Psoas muscle (tissue), 8 donors: ENCODE measurements at places on chromosomes 11 and 22. TPM values are rescaled to one million over a fixed set of nuclear protein-coding genes. Genes with fewer than 3 reads are reported as not detected.

- DNase-seq = no peak
- H3K4me3 ChIP-seq = no peak overlapping the region
- H3K36me3 ChIP-seq = no peaks in the 10 kb centered on the region
- H3K4me1 ChIP-seq = no peaks in the 10 kb centered on the region
Observed at GRCh38 chr11:20037396-20038153, 122.7 kb downstream of the DBX1 start.

DNA sequence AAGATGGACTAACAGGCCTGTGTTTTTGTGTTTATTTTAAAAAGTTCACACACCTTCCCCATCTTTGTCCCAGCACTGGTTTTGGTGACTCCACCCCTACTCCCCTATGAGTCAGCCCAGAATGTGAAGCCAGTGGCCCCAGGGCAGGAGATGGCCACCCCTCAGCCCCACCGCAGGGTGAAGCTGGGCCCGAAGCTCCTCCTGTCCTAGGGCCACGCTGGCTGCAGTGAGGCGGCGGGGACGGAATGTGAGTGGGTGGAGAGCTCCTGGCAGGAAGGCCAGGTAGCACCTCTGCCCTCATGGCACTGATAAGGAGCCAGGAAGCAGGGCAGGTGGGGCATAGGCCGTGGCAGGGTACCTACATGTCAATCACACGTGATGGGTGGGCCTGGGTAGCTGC is 39.9 kb downstream of the SGSM3 start:
- H3K4me1 ChIP-seq = no peaks in the 10 kb centered on the region
- H3K27ac ChIP-seq = no peak overlapping the region
- no peak for DNase-seq
- H3K27me3 ChIP-seq = no peaks in the 10 kb centered on the region
- H3K4me3 ChIP-seq = no peak overlapping the region
- peaks cover 7% of the 10 kb centered on the region for H3K36me3 ChIP-seq

DNA sequence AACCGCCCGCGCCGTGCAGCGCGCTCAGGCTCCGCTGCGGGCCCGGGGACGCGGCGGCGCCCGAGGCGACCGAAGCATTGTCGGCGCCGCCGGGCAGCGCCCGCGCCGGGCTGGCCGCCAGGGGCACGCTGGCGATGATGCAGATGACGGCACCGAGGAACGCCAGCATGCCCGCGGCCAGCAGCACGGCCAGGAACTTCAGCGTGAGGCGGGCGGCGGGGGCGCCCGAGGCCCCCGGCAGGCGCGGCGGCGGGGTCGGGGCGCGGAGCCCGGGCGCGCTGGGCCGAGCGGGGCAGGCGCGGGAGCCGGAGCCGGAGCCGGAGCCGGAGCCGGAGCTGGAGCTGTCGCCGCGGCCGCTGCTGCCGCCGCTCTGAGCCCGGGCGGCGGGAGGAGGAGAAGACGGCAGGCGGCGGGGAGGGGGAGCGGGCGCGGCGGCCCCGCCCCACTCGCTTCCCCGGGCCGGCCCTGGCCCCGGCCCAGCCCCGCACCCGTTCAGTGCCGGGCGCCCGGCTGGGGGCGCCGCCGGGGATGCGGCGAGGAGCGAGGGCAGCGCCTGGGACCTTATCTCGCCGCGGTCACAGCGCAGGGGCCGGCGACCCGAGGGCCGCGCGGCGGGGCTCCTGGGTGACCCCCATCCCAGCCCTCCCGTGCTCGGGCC is at the start of gene NPTXR:
Gene NPTXR (minus strand): TSS at position 372 of the 658 bp plus-strand sequence.
- peak within 1 kb of the TSS; percentile 58 for H3K4me3 ChIP-seq
- peaks cover 15% of the 10 kb centered on the region for H3K27me3 ChIP-seq
- H3K4me1 ChIP-seq = peaks cover 3% of the 10 kb centered on the region
- DNase-seq = peak; percentile 58

DNA sequence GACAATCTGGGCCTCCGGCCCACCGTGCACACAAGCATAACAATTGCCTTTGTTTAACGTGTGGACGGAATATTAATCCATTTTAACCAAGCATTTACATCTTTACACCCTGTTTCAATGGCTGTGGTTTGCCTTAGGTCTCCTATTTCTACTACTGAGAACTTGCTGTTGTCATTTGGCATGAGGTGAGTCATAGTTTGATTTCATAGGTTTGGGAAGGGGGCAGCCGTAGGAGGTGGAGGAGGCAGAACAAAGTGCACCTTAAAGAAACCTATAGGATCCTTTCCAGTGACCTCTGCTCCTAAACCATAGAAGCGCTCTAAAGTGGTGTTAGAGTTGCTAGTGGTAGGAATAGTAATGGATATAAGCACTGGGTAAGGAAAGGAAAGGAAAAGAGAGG is 59.4 kb downstream of the ARHGAP42 start:
- H3K4me3 ChIP-seq = no peak overlapping the region
- no peaks in the 10 kb centered on the region for H3K27me3 ChIP-seq
- no peaks in the 10 kb centered on the region for H3K36me3 ChIP-seq
- no peak for DNase-seq
- H3K4me1 ChIP-seq = no peaks in the 10 kb centered on the region

Gene PRRG4
- total RNA-seq = 0.15 TPM

DNA sequence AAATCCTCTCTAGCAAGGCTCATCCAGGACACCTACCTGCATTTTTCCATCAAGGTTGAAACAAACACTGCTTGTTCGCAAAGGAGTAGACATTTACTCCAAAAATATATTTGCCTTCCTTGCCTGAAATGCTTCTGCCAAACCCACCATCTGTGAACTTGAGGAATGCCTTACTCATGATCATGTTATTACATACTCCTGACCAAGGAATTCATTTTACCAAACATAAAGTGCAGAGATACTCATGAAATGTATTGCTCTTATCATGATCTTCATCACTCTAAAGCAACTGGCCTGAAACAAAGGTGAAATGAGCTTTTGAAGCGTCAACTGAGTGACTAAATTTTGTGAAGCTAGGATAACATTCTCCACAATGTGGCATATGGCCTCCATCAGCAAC is 243.1 kb upstream of the CCDC179 start:
- H3K4me3 ChIP-seq = no peak overlapping the region
- no peaks in the 10 kb centered on the region for H3K36me3 ChIP-seq
- H3K27ac ChIP-seq = no peak overlapping the region
- no peaks in the 10 kb centered on the region for H3K4me1 ChIP-seq
- H3K27me3 ChIP-seq = no peaks in the 10 kb centered on the region

Gene HEPN1
- total RNA-seq = not detected

- H3K4me1 ChIP-seq = no peaks in the 10 kb centered on the region
- no peaks in the 10 kb centered on the region for H3K36me3 ChIP-seq
- H3K27me3 ChIP-seq = no peaks in the 10 kb centered on the region
- H3K27ac ChIP-seq = no peak overlapping the region
Observed at GRCh38 chr11:76806608-76807205, 23.6 kb downstream of the TSKU start.

Gene ARHGAP42
- total RNA-seq = 12.1 TPM

Gene C11orf65
- 0.61 TPM for total RNA-seq

GRCh38 chr22:21726650-21727049 is 8.9 kb downstream of the YPEL1 start:
- H3K36me3 ChIP-seq = no peaks in the 10 kb centered on the region
- H3K27me3 ChIP-seq = no peaks in the 10 kb centered on the region
- H3K4me3 ChIP-seq = no peak overlapping the region
- H3K27ac ChIP-seq = no peak overlapping the region
